Activated CD4-positive, alpha-beta T cell treated with anti-CD3 and anti-CD28 coated beads, Interleukin-2, amount 50 U/mL, for 16 hours (primary cell): ENCODE measurements at places on chromosomes 12 and 14.

GRCh38 chr12:42979746-42980145 is 390.2 kb upstream of the PRICKLE1 start:
- no peak for DNase-seq

DNA sequence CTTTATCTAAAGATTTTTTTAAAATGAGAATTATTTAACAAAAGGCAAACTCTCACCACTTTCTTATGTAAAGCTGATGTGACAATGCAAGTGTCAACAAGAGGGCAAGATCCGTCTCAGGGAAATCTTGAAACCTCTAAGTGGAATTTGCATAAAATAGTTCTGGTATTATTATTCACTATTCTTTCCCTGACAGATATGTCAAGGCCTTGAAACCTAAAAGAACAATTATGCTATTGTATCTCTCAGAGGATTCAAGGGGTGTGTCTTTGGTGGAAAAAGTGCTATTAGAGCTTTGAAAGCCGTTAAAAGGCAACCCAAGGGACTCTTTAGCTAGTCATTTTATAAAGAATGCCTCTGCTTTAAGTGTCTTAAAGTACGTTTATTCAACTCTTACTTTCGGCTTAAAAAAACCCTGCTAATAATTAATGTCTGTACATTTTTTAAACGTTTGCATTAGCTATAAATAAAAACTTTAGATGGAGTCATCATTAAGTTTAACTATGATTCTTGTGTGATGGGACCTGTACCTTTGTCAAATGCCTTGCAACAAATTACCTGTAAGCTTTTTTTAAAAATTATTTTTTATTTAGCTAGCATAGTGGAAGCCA is 585.5 kb downstream of the VRK1 start:
- DNase-seq = no peak

GRCh38 chr12:122363782-122364181 is 58.7 kb downstream of the CLIP1 start:
- no peak for DNase-seq

- DNase-seq = no peak
Observed at GRCh38 chr14:61212546-61212945, 68.6 kb downstream of the TMEM30B start.

DNA sequence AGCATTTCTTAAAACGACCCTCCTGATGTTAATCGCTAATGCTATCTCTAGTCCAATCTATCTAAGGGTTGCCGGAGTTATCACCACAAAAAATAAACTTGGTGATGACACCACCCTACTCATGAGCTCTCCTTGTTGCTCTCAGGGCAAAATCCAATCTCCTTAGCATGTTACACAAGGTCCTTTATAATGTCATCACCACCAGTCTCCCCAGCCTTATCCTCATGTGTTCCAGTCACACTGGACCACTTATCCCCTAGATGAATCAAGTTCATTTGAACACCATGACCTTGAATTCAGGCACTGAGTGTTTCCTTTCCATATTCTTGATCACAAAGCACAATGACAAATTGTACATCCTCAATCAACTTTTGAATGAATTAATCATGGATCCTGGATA is 19.0 kb upstream of the DRAM1 start:
- no peak for DNase-seq

- DNase-seq = no peak
Observed at GRCh38 chr12:62347922-62348650, 87.9 kb downstream of the USP15 start.

DNA sequence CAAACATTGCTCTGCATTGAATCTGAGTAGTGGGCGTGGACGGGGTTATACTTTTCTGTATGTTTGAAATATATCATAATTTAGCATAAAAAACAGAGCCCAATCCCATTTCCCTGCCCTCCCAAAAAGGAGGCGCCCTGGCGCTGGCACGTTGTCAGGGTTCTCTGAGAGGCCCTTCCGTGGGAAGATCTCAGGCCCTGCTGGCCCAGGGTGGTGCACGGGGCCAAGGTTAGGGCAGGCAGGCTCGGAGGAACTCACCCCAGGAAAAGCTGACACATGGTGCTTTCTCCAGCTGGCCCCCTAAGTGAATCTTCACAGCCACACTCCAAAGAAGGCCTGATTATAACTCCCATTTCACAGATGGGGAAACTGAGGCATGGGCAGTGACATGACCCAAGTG is 17.2 kb downstream of the DIO3 start:
- no peak for DNase-seq

GRCh38 chr12:31324116-31324844 is 1.7 kb downstream of the SINHCAF start:
- DNase-seq = peak; percentile 74
